ENCODE measurements at places on chromosomes 16 and 17. TPM values are rescaled to one million over a fixed set of nuclear protein-coding genes. Genes with fewer than 3 reads are reported as not detected.

Gene GRB2
- total RNA-seq, result 75.1 TPM

Gene STAT5A
- total RNA-seq, result 19.1 TPM

Gene EPN2
- 29.8 TPM for total RNA-seq

Gene TAF1C
- total RNA-seq, result 27.6 TPM

Gene TMEM114
- total RNA-seq, result not detected

Gene KRTAP4-3
- not detected for total RNA-seq

Gene AXIN2
- 1.4 TPM for total RNA-seq

Gene NKD1
- total RNA-seq, result under 0.01 TPM

All from subcutaneous preadipocyte (primary cell).